ENCODE measurements at places on chromosomes 7 and 10.
A peak's percentile ranks its signal among the peaks of the same experiment; 100 is the strongest.

DNA sequence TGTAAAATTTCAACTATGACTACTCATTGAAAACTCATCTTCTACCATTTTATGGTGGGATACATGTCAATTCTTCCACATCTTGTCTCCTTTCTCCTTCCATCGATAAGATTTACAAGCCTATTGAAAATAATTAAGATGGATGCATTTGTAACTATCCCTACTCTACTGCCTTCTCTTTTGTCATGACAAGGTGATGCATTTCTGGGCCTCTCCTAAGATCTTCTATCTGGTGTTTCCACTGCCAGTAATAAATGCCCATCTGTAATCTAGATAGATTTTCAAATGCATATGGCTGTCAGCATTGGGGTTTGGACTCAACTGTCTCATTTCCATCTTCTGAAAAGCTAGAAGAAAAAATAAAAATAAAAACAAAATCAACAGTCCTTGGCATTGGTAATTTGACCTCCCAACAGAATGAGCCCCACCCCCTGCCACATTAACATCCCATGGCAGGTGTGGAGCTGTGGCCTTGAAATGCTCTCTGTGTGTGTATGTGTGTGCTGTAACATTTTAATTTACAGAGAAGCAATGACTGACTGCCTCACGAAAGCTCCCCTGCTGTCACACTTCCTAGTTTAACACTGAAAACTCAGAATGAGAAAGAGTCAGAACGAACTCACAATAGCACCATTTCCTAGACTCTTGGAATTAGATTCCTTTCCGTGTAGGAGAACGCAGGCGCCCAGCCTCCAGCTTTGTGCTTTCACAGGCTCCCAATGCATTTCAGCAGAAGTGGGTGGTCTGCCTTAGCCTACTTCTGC, 74.2 kb downstream of the RHOBTB1 start:
- no peak for DNase-seq

GRCh38 chr7:50834031-50834535, 51.4 kb upstream of the GRB10 start:
- DNase-seq = no peak

DNA sequence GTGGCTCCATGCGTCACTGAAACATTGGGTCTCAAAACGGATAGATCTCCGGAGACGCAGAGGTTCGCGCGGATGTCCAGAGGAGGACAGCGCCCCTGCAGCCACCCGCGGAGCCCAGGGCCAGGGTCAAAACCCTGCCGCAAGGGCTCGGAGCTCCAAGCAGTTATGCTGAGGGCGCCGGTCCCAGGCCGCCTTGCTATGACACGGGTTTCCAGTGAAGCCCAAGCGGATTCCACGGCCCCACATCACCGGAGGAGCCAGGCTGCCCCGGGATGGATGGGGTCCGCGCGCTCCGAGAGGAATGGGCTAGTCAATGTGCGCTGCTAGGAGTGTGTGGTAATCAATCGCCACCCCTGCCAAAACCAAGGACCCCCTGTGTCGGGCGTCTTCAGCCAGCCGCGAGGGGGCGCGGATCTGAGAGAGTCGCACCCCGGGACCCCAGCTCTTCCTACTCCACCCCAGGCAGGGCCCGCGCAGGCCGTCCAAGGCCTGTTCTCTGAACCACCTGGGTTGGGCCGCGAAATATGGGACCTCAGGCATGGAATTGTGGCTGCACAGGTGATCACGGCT, 5.6 kb upstream of the EMX2 start:
- no peak for DNase-seq

DNA sequence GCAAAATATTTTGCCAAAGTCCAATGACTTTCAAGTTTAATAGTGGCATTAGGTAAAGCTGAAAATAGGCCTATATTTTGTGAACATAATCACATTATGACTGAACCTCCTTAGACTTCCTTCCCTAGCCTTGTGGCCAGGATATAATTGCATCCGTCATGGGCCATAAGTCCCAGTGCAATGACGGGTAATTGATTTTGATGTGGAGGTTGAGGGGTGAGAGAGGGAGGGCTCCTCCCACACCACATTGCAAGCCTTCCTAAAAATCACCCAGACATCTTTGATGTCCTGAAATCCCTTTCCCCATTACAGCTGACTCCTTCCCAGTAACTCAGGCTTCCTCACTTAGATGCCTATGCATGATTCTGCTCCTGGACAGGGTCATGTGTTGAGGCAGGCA, 25.6 kb downstream of the TAS2R41 start:
- DNase-seq = no peak

- no peak for DNase-seq
These were observed 10.9 kb downstream of the SPOCK2 start for GRCh38 chr10:72077275-72077990.

DNA sequence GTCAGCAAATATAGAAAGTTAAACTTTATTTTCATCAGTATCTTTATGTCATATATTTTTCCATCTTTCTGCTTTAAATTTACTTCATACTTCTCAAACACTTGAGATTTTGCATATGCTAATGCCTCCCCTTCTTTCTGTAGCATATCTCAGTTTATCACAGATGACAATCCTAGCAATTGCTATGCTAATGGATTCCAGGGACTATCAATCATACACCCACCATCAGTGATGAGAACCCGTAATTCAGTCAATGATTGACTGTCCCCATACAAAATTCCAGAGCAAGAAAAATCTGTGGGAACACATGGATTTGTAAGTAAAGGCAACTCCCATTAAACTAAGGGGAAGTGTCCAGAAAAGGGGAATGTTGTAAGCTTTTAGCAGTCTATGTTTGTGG, 432.4 kb upstream of the SEMA3D start:
- DNase-seq = no peak

DNA sequence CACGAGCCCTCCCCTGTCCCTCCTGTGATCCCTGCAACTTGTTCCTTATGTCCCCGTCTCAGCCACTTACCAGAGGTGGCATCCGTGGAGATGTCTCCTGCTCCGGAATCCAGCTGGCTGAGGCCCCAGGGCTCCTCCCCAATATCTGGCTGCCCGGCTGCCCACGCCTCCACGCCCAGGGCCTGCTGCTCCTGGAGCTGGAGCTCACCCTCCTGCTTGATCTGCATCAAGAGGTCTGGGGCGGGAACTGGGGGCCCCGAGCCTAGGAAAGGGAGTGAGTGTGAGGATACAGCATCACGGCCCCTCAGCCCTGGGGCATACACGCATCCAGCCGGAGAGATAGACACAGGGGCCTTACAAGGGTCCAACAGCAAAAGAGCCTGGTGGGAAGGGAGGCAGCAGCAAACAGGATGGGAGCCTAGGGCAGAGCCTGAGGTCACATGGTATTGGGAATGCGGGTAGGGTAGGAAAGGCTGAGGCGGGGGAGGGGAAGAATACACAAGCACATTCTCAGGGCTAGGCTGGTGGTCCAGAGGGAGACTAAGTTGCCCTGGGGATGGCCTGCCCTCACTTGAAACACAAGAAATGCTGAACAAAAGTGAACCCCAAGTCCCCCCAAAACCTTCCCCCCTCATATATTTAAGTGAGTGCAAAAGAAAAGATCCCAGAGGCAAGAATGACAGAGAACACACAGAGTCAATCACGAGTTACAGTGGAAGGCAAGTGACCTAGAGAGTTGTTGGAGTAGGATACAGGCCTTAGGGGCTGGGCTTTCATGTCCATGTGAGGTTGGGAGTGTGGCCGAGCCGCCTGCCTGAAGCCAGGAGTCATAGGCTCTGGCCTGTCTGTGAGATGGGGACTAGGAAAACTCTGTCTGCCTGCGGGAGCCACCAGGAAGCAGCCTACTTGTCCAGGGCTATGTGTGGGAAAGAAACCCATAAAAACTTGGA, 16.9 kb upstream of the ZNF777 start:
- no peak for DNase-seq

- DNase-seq = no peak
These were observed 217.1 kb downstream of the GALNT17 start for GRCh38 chr7:71348821-71349681.

GRCh38 chr10:118720685-118721538, 33.9 kb downstream of the CACUL1 start:
- peak; percentile 46 for DNase-seq

DNA sequence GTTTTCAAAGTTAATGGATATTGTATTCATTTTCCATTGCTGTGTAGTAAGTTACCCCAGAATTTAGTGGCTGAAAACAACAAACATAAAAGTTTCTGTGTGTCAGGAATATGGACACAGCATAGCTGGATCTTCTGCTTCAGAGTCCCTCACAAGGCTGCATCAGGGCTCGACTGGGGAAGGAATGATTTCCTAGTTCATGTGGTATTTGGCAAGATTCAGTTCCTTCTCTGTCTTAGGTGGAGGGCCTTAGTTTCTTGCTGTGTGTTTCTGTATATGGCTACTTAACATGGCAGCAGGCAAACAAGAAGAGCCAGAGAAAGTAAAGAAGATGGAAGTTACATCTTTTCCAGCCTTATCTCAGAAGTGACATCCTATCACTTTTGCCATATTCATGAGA, 51.1 kb downstream of the TPST1 start:
- no peak for DNase-seq

DNA sequence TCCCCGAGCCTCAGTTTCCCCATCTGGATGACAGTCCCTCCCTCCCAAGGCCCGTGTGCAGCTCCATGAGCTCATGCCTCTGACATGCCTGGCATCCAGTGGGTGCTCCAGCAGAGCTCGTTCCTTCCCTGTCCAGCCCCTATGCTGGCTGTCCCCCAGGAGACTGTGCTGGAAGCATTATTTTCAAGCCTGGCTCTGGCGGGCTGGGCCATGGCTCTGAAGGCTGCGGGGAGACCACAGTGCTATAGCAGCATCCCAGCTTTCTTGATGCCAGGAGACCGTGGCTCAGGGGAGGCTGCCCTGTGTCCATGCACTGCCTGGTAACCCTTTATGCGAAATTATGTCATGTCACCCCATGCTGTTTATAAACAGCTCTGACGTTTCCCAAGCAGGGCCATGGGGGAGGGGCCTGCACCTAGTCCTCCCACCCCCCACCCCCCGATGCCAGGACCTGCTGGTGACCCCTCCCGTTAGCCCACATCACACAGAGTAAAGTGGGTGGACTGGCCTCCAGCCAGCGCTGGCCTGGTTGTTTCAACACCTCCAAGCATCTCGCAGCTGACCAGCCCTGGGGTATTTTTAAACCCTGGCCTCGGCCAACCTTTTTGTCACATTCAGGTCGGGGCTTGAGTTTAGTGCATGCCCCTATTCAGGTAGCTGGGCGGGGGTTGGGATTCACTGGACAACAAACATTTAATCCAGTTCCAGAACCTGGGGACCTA, 105.9 kb upstream of the ZNF716 start:
- no peak for DNase-seq

GRCh38 chr10:26410356-26410755, 27.8 kb upstream of the APBB1IP start:
- no peak for DNase-seq

GRCh38 chr7:143455491-143455890, 12.2 kb downstream of the TAS2R60 start:
- no peak for DNase-seq

GRCh38 chr7:458511-459245, 61.0 kb downstream of the PDGFA start:
- DNase-seq = no peak

DNA sequence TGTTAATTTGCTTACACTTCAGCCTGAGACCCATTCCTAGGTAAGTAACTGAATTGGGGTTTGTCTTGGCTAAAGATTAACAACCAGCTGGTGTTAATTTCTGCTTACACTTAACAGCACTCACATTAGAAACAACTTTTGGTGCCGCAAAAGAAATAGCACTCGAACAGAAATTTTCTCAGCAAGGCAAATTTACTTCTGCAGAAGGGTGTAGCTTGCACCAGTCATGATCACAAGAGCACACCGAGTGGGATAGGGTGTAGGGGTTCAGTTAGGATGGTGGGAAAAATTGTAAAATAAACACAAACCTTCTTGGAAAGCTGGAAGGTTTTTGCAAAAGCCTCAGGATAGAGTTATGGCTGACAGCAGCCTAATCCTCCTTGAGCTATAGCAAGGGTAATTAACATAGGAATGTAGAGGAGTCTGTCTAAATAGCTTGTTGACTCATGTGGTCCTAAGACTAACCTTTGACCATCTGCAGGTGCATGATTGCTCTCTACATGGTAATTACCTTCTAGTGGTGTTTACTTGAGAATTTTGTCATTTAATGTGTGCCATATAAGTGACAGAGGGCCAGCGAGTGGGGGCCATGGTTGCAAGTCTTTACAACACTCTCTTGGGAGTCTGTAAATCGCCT, 67.8 kb upstream of the CDK13 start:
- no peak for DNase-seq

DNA sequence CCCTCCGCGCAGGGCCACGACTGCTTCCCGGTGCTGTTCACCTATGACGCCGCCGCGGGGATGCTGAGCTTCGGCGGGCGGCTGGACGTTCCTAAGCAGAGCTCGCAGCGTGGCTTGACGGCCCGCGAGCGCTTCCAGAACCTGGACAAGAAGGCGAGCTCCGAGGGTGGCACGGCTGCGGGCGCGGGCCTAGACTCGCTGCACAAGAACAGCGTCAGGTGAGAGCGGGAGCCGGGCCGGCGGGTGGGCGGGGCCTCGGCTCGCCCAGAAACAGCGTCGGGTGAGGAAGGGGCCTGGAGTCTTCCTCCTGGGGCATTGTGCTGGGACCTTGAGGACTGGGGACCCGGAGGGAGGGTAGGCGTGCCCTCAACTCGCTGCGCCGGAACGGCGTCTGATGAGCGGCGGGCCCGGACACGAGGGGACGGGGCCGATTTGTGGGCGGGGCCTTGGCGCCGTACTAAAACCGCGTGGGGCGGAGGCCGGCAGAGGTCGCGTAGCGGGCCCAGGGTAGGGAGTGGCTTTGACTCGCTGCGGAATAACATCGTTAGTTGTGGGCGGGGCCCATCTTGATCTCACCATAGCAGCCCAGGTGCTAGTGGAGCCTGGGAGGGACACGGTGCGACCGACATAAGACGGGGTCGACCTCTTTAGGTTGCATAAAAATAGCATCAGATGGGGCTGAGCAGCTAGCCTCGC, 15.6 kb downstream of the PDAP1 start:
- DNase-seq = peak; percentile 75

DNA sequence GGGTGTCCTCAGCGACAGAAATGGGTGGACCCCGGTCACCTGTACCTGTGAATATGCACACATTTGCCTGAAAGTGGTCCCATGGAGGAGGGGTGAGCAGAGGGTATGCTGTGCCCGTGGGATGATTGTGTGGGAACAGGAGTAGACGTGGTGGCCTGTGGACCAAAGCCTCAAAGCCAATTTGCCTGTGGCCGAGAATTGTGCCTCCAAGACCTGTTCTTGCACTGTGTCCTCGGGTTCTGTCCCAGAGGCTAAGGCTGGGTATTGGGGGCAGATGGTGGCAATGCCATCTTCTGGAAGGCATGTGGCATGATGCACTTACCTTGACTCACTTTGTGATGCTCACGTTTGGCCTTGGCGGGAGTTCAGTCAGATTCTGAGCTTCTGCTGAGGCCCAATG, 351.0 kb downstream of the TCERG1L start:
- DNase-seq = no peak

DNA sequence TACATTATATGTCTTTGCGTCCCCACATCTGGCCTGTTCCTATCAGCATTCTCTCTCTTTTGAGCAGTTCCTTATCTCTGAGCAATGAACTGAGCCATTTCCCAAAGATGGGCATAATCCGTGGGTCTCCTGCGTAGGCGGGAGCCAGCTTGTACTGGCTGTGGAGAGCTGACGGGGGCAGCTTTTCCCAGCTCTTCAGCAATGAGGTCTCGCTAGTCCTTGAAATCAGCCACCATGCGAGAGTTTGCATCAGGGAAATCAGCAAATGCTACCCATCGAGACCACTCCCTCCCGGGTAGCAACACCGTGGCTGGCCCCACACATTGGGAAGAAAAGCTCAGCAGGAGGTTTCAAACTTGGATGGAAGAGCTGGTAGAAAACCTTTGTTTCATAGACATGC, 51.9 kb upstream of the FAM180A start:
- DNase-seq = no peak

Data from effector CD8-positive, alpha-beta T cell (primary cell).